Progenitor cell of endocrine pancreas (in vitro differentiated cells): ENCODE measurements at places on chromosomes 5 and 9. TPM values are rescaled to one million over a fixed set of nuclear protein-coding genes. Genes with fewer than 3 reads are reported as not detected.

TMEM215 gene
- not detected in 2 replicates for total RNA-seq

SMC5 gene
- total RNA-seq: 39.6 and 42.8 TPM in 2 replicates

GRCh38 chr5:167294882-167295680 lies 996.4 kb upstream of the WWC1 start:
- no peak for DNase-seq

DNA sequence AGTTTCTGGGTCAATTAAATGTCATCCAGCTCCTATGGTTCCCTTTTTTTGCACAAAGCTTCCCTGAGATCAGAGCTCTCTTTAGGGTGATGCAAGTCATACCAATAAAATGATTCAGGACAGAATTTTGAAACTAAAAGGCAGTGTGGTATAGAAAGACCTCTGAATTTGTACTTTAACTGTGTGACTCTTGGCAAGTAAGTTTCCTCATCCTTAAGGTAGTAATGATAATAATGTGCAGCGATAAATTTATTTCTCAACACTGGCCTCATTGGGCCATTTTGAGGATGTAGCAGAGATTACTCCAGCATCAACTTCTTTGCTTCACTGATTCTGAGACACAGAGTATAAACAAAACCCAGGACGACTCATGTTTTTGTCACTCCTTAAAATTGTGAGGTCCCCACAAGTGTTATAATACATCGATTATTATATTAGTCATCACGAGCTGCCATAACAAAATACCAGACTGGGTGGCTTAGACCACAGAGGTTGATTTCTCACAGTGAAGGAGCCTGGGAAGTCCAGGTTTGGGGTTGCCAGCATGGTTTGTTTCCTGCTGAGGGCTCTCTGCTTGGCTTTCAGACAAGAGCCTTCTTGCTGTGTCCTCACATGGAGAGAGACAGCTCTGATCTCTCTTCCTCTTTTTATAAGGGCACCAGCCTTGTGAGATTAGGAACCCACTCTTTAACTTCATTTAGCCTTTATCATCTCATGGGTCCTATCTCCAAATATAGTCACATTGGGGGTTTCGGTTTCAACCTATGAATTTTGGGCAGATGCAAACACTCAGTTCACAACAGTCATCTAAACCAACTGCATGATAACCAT lies 293.0 kb downstream of the ZNF608 start:
- DNase-seq: no peak

DNA sequence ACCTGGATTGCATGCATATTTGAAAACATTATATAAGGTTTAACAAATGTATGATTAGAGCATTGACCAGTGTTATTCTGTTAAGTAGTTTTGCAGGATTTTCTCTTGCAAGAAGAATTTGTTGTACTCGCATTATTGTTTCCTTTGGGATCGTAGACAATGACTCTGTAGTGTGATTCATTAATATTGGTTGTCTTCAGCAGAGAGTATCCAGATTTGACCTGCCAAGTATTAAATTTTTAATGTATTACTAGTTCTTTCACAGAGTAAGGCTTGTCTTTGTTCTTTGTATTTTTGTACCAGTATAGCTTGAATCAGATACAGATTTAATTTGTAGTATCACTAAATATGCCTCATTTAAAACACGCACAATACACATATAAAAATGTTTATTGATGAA lies 155.0 kb downstream of the PBX3 start:
- DNase-seq: no peak

DNA sequence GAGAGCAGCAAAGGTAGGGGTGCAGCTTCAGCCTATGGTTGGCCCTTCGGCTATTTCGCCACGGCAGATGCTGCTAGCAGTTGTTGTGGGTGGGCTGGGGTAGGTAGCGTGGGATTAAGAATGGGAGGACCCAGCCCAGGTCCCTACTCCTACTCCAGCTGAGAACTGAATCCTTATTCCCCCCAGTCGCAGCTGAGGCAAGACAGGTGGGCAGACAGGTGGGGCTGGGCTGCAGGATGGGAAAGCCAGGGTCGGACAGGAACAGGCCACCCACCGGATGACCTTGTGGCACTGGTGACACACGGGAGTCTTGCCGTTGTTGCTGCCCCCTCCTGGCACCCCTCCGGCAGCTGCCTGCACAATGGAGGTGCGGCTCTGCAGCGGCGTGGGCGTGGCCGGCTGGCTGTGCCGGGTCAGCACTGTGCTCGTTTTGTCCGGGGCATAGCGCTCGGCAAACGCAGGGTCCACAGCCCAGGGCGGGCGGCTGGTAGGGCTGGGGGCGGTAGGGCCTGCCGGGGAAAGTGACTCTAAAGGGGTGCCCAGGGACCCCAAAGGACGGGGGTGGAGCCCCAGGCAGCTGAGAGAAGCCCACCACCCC lies 8.2 kb downstream of the PDLIM7 start:
- no peak for DNase-seq

DNA sequence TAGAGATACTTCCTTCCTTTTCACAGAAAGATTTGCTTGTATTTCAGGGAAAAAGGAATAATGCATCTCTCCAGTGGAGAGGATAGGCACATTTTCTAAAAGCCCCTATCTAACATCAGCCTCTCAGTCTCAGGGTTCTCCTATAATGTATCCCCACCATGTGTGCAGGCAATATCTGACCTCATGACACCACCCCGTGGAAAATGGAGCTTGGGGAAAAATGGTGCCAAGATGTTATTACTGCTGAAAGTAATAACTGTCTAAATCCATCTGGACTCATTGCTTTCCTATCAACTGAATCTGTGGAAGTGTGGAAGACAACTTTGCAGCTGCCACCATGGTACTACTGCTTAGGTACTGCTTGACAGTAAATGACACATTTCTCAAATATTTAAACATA lies 574.3 kb downstream of the LRRC70 start:
- no peak for DNase-seq
